ENCODE measurements at places on chromosomes 6 and 20.

DNA sequence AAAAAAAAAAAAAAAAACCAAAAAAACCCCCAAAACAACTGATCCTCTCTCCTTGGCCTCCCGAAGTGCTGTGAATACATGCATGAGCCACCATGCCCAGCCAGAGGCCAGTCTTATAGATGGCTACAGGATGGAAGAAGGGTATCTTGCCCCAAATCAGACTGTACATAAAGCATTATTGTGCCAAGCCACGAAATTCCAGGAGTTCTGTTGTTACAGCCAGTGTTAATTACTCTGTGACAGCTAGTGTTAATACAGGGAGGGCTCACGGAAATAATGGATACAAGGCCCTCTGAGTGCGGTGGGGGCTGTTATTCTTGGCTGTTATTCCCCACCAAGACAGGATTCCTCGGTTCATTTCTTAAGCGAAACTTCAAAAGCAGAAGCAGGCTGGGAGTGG is 1.4 kb upstream of the CLPSL2 start:
- no peak for DNase-seq

GRCh38 chr6:69791065-69791471 is 5.7 kb downstream of the LMBRD1 start:
- DNase-seq: no peak

- no peak for DNase-seq
Observed at GRCh38 chr6:14059791-14060436, 57.7 kb upstream of the CD83 start.

DNA sequence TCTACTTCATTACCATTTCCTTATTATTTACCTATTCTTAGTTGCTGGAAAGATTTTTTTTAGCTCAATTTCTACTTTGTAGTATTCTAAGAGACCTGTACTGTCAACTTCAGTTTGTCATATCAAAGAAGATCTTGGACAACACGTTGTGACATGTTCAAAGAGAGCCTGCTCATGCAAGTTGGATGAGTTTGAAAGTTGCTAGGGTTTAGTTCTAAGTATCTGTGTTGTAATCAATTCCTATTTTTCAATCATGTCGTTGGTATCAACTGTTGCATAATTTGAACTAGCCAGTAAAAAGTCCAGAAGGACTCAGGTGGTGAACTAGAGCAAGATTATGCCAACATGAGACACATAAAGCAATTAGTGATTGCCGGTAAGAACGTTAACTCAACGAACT is 30.2 kb downstream of the PKIB start:
- DNase-seq: no peak

- peak; percentile 79 for DNase-seq
Observed at GRCh38 chr6:139029470-139030227, 1.1 kb downstream of the ABRACL start.

DNA sequence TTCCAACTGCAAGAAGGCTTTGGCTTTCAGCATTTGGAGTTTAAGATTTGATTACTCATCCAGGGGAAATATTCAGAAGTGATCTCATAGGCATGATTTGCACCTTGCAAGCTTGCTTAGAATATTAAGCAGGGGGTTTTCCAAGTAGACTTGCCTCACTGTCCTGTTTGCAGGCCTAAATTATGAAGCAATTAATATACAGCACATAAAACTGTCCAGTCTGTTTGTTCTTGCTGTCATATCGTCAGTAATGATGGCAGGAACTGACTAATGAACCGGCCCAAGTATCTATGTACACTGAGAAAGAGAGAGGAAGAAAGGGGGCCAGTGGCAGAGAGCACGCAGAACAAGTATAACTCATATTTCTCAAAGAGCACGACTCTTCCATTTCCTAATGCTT is 212.5 kb upstream of the SUPT3H start:
- no peak for DNase-seq

DNA sequence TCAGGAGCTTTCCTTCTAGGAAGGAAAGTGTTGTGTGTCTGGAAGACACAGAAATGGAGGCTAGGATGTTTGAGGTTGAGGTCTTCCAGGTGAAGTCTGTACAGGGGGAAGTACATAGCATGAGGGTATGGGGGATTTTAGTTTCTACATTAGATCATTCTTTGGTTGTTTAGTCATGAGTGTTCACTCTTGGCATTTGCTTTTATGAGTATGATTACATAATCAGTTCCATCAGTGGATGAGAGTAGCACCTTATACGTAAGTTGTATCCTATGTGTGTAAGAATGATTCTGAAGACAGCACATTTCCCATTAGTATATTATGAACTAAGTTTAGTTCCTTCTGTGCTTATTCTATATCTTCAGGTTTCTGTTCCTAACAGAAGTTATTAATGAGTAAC is 1.9 kb downstream of the CDYL start:
- DNase-seq: no peak

DNA sequence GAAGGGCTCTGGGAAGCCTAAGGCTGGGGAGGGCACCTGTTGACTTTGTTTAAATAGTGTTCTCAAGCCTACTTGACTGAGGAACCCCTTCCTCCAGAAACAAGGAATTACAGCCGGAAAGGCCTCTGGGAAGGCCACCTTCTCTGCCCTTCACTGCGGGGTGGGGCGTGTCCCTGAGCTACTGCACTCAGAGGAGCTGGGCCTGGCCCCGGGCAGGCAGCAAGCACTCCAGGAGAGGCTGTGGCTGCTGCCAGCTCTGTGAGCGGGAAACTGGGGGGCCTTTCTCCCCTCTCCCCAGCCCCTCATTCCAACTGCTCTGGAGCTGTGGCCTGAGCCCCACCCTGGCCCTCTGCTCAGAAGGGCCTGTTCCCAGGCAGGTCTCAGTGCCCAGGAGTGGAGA is 4.0 kb upstream of the OSBPL2 start:
- no peak for DNase-seq

DNA sequence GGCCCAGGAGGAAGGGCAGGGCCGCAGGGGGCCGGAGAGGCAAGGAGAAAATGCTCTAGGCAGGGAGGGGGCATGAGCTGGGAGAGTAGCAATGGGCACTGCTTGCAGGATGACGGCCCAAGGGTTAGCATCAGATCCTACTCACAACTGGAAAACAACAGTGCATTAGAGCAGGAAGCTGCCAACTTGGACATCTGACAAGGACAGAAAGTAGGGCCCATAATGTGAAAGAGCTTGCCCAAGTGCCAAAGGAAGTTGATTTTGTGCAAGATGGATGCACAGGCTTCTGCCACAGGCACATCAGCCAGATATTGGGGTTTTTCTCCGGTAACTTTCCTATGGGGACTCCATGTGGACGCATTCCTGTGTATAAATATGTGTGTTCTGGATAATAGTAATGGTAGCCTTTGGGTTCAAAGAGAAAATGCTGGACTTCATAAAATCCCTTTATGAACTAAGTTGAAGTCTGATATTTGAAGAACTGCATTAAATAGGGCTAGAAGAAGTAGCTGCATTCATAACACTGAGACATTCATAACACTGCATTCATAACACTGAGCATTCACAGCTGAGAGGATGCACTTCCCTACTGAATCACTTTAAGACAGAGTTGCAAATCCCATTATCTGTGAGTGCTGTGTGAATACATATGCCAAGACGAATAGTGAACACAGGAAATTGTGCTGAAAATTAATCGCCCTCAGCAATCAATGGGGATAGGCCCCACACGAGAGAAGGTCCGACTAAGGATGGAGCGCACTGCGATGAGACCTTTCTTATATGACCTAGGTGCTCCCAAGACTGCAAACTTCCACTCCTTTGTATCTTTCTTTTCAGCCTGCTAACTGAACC is 235.6 kb upstream of the PRDM1 start:
- DNase-seq: no peak

DNA sequence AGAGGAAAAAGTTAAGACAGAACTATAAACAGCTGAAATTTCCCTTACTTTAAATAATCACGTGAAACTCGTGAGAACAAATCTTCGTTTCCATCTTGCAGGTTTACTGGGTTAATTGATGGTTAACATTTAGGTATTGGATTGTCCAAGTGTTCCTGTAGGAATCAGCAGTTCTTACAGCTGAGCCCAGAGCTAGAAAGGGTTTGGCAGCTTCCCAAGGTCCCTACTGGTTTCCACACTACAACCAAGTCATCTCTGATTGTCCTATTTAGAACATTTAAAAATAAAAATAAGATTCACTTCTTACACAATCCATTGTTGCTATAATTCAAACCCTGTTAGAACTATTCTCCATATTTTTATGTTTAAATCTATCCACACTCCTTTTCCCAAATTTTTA is 15.8 kb downstream of the MPC1 start:
- DNase-seq: no peak

DNA sequence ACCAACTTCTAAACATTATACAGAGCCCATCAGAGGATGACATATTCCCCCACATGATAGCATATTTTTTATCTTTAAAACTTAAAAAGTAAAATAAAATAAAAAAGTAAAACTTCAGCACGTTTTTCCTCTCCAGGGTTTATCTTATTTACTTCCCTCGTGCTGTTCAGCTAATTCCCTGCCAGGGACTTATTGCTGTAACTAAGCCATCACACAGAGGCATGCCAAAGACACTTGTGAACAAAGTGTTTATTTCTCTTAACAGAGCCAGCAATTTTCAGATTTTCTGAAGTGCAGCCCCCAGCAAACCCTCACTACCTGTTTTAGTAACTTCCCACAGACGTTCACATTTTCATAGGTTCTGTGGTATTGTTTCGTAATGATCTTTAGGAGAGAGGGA is 293.8 kb downstream of the ZNF217 start:
- DNase-seq: no peak

GRCh38 chr20:16637797-16638196 is 64.5 kb upstream of the KIF16B start:
- DNase-seq: no peak

DNA sequence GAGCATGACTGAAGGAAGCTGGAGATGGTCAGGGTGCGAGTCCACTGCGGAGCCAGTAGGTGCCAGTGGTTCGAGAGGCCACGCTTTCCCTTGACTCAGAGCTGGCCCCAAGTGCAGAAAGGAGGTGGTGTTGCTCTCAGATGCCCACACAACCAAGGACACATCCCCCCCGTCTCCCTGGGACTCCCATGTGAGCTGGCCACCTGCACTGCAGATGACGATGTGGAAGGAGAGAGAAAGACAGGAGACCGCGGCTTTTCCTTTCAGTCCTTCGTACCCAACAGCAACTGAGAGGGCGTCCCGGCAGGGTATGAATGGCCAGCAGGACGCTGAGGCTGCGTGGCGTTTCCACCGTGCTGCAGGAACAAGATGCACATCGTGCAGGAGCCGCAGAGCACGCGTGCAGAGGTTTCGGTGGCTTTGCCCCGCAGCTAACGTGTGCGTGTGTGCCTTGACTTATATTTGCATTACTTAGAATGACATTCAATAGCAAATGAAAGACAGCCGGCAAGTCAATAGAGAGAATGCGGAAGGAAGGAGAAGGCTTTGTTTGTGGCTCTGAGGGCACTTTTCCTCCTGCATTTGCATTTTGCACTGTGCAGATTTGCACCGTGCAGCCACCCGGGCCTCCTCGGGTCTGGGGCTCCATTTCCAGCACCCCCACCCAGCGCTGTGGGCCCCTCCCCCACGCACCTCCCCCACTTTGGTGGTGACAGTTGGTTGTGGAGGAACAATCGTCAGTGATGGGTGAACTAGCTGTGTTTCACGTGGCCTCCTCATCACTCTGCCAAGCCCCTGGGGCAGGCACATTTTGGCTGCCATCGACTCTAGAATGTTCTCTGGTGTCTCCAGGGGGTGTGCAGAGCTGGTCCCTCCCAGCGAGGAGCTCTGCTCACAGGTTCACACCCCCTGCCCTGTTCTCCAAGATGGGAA is 26.4 kb upstream of the BHLHE23 start:
- DNase-seq: no peak

- DNase-seq: no peak
Observed at GRCh38 chr6:100948381-100949133, 67.4 kb upstream of the ASCC3 start.

GRCh38 chr6:100276311-100277057 is 188.2 kb downstream of the SIM1 start:
- no peak for DNase-seq

DNA sequence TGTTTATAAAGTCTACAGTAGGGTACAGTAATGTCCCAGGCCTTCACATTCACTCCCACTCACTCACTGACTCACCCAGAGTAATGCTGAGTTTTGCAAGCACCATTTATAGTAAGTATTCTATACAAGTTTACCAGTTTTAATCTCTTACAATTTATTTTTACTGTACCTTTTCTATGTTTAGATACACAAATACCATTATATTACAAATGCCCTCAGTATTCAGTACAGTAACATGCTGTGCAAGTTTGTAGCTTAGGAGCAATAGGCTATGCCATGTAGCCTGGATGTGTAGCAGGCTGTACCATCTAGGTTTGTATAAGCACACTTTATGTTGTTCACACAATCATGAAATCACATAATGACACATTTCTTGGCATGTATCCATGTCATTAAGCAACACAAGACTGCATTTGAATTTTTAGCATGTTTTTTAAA is 673.6 kb downstream of the CD109 start:
- DNase-seq: no peak

DNA sequence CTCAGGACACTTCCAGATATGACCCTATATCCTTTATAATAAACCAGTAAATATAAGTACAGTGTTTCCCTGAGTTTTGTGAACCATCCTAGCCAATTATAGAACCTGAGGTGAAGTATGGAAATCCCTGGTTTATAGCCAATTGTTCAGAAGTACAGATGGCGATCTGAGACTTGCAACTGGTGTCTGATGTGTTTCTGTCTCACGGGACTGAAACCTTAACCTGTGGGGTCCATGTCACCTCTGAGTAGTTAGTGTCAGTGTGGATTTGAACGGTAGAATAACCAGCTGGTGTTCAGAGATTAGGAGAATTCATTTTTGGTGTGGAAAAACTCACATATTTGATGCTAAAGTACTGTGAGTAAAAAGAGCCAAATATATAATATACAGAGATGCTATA is 606.6 kb downstream of the MAFB start:
- DNase-seq: no peak

DNA sequence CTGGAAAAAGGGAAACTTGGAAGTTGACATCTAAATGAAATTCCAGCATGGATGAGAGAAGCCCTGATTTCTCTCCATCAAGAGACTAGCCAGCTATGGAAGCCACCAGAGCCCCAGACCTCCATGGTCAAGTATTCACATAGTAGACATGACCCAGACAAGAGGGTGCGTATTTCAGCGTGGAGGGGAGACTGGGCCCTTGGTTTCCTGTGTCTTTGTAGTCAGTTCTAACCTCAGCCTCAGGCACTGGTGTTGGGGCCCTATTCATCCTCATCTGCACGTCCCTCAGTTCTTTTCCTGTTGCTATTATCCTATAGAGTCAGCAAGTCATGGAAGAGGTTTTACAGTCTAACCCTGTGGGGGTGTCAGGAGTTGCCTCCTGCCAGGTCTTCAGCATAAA is 12.5 kb downstream of the GNL1 start:
- DNase-seq: no peak

DNA sequence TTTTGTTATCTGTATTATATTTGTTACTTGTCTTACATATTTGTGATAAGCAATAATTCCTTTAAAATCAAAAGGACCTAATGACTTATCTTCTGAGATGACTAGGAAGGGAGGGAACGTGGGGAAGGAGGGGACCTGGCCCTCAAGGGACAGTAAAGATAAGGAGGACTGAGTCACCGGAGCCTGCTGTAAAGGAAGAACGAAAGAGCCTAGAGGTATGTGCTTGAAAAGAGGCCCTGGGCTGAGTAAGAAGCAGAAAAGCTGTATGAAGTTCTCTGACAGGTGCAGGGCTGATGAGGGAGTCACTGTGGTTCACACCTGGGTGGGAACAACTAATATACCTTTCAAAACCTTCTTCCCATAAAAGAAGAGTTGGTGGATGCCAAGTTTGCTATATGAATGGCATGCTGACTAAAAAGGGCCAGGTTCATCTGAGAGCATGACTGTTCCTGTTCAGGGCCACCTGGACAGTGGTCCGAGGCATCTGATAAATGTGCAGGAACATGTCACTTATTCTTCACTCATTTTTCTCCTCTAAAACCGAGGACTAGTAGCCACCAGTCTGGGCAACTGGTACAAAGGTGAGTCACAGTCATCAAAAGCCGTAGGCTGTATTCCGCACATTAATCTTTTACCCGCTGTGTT is 111.3 kb downstream of the TNFAIP3 start:
- no peak for DNase-seq
